Stimulated activated CD4-positive, alpha-beta T cell treated with anti-CD3 and anti-CD28 coated beads, Interleukin-1b, Interleukin-23, amount 100 ng/mL, for 1 hour (primary cell): ENCODE measurements at places on chromosomes 6 and 20.

DNA sequence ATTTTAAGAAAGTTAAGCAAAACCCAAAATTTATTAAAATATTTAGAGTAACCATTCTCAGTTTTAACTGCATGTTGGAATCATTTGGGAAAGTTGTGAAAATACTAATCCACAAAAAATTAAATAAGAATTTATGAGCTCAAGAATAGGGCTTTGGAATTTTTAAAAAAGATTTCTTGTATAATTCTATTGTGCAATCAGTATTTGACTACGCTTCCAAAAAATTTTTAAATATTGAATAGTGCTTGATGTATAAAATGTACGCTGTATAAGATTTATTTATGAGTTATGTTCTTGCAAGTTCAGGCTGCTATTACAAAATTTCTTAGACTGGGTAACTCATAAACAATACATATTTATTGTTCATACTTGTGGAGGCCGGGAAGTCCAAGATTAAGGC, 571.7 kb downstream of the MMUT start:
- no peak for DNase-seq

GRCh38 chr6:38603966-38604365, 35.8 kb downstream of the BTBD9 start:
- no peak for DNase-seq

GRCh38 chr6:53829698-53830221, 35.0 kb downstream of the LRRC1 start:
- no peak for DNase-seq

GRCh38 chr6:43256670-43257366, 13.5 kb downstream of the TTBK1 start:
- DNase-seq: no peak

DNA sequence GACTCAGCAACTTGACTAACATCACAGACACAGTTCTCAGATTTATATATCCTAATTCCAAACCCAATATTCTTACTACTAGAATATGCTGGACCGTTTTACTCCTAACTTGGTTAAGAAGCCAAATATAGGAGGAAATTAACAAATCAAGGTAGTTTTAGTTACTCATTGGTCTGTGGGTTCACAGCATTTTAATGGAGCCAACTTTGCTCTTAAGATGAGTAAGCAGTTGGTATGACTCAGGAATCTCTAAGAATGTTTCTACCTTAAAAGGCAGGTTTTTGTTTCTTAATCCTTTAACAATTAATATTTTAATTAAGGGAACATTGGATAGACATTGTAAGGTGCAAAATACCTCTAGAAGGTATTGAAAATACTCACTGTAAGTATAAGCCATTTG, 31.6 kb downstream of the OPRM1 start:
- no peak for DNase-seq

DNA sequence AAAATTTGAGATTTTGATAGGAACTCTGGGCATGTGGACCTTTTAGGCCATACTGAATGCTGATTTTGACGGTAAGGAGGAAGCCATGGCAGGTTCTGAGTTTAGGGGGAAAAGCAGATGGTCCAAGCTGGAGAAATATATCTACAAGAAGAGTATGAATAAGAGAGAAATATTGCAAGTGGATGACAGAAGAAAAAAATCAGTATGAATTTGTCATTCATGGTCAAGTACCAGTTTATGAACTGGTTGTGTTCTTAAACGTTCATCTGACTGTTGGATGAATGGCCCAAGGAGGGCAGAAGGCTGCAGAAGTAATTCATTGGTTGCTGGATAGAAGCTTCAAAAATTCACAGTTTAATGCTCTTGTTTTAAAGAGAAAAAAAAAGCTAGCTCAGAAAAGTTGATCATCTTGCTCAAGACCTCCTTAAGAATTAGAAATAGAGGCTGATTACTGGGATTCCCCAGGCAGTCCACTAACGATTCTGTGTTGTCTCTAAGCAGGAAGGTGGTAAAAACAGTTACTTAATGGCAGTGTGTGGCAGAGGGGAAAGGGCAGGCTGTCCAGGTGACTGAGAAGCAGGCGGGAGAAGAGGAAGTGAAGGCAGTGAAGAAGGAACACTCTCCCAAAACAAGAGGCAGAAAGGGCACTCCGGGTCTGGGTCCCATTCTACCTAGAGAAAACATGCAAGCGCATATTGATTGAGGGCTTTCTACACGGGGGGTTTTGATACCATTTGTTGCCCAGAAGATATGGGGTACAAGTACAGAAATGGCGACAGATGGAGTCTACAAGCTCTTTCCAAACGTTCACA, 2.0 kb upstream of the DUSP22 start:
- DNase-seq: no peak

DNA sequence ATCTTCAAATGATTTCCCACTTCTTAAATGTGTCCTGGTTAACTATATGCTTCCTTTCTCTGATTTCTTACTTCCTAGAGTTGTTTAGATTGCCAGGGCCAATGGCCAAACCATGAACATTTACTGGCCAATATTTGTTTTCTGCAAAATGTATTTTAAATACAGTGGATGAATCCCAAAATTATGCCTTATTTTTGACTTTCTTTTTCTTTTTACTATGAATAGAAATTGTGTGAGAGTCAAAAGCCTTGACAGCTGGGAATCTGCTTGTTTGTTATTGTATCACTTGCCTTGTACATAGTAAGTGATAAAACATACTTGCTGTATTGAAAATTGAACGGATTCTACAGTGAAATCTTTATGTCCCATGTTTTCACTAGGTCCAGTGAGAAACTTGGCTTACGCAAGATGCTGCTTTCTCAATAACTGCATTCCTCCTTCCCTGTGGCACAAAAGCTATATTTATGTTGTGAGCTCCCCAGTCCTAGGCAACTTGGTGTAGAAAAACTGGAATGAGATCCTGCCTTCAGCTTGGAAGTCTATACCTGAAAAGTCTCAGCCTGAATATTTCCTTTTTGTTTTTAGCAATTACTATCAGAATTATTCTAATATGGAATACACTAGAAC, 295.2 kb downstream of the EPHA7 start:
- no peak for DNase-seq

DNA sequence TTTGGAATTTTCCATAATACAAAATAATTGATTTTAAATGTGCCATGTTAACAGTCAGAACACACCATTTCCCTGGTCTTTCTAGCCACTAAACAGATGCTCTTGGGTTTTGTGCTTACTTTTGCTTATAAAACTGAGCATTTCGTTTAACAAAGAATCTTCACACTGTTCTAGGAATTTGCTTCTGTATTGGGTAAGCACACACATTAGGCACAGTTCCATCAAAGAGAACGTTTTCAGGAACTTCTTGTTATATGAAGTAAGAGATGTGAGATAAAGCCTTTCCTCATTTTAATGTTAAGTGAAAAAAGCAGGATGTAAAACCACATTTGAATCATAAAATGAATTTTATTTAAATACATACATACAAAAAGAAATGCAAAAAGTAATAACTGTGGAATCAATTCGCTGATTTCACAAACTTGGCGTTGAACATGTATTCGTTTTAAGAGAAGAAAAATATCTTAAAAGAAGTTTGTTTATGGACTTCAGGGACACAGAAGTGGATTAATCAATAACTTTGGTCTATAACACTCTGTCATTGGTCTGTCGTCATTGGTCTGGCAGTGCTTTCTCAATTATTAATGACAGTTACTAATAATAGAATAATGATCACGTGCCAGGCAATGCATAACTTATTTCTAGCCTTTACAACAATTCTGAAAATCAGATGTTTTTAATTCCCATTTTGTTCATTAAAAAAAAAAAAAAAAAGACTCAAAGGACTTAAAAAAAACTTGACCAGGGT, 199.9 kb upstream of the PRDM1 start:
- no peak for DNase-seq

- DNase-seq: no peak
Measured at GRCh38 chr6:3230900-3231246, 3.4 kb upstream of the TUBB2B start.

GRCh38 chr20:36883977-36884535, 8.1 kb downstream of the TLDC2 start:
- DNase-seq: no peak

GRCh38 chr6:388202-388903, 3.2 kb upstream of the IRF4 start:
- DNase-seq: no peak

DNA sequence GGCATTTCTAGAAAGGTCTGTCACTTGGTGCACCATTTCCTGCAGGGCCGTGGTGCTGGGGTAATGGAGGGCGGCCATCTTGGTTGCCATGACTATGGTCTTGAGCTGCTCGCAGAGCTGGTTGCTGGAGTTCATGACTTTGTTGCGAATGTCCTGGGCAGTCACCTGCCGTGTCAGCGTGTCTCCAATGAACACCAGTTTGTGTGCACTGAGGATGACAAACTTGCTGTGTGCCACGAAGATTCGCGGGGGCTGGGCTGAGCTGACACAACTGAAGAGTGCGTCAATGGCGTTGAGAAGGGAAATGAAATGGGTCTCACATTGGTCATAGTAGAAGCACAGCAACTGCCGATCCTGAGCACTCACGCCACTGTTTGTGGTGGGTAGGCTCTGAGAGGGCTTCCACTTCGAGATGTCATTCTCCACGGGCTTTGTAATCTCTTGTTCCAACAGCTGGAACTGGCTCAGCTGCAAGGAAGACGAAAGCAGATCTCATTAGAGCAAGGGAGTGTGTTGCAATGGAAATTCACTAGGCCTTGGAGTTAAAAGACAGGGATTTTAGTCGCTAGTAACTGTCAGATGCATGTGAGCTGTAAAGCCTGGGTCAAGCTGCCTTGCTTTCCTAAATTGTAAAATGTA, 47.1 kb downstream of the NEDD9 start:
- DNase-seq: no peak

DNA sequence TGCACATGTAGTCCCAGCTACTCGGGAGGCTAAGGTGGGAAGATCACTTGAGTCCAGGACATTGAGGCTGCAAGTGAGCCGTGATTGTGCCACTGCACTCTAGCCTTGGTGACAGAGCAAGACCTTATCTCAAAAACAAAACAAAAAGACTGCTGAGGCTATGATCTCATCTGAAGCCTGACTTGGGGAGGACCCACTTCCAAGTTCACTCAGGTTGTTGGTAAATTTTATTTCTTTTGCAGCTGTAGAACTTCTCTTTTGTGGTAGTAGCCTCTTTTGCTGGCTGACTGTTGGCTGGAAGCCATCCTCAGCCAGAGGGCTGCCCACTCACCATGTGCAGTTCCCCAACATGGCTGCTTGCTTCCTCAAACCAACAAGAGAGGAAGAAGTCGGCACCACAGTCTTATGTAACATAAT, 36.8 kb upstream of the ME1 start:
- no peak for DNase-seq

- DNase-seq: no peak
Measured at GRCh38 chr20:4779616-4780015, 57.9 kb downstream of the PRND start.

DNA sequence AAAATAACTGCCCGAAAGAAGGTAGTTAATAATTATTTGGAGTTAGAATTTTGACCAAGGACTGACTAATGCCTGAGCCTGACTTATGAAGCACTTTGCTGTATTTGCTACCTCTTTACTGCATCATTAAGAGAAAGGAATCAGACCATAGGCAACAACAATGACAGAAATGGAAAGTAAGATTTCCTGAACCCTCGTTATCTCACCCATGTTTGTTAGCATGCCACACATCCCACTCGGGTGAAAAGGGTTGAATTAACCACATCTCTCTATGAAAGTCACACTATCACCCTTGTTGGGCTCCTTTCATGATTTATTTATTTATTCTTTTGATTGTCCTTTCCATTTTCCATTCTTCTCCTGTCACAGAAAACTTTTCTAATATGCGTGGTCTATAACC, 59.6 kb downstream of the OLIG3 start:
- DNase-seq: no peak

DNA sequence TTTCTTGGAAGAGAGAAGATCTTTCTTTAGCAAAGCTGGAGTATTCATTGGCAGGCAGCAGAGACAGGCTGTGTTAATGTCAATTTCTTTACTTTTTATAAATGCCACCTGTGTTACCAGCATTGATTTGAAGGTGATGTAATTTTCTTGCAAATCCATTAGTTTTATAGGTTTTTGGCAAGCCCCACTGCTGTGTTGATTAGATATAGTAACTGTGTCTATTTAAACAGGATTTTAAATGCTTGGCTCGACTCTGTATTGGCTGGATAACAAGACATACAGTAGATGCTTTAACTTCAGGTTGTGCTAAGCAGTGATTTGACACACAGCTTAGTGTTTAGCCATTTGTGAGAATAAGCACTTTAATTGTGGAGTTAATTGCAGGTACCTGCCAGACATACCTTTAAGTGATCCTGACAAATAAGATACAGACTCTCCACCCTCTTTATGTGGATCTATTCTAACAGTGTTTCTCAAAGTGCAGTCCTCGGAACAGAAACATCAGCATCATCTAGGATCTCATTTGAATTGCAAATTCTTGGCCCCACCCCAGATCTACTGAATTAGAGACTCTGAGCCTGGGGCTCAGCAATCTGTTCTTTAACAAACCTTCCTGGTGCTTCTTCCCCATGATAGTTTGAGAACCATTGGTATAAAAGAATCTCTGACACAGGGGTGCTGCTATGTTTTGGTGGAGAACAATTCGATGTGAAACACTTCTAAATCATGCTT, 397.5 kb downstream of the HDGFL1 start:
- no peak for DNase-seq

DNA sequence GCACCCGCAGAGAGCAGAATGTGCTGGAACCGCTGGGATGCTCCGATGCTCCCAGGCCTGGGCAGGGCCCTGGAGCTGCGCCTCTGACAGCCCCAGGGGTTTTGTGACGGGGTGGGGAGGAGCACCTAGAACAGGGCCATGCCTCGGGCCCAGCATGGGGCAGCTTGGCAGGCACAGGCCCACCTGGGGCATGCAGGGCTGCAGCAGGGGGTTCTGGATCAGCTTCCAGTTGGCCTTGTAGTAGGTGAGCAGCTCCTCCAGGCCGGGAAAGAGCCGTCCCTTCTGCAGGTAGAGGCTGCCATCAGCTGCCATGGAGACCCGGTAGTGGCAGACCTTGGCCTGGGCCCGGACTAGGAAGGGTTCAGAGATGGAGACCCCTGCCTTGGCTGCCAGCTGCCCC, 4.4 kb downstream of the SRMS start:
- no peak for DNase-seq

GRCh38 chr6:169014211-169015197, 239.1 kb downstream of the THBS2 start:
- no peak for DNase-seq

DNA sequence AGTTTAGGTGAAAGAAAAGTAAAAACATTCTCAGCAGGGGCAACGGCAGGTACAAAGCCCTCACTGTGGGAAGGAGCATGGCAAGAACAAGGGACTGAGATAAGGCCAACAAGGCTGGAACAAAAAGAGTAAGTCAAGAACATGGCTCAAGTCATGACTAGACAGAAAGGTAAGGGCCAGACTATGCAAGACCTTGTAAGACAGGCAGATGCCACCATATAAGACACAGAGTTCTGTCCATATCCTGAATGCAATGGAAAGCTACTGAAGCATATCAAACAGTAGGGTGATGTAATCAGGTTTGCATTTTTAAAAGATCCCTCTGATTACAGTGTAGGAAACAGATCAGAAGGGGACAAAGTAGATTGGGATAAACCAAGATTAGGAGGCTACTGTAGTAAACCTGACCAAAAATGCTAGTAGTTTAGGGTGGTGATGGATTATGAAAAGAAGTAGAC, 5.5 kb downstream of the REV3L start:
- DNase-seq: no peak

- no peak for DNase-seq
Measured at GRCh38 chr6:153727885-153728284, 311.2 kb upstream of the OPRM1 start.

GRCh38 chr20:37342231-37343177, 3.4 kb upstream of the SRC start:
- no peak for DNase-seq
